AG20443 (cell line): ENCODE measurements at places on chromosomes 1 and 21.

DNA sequence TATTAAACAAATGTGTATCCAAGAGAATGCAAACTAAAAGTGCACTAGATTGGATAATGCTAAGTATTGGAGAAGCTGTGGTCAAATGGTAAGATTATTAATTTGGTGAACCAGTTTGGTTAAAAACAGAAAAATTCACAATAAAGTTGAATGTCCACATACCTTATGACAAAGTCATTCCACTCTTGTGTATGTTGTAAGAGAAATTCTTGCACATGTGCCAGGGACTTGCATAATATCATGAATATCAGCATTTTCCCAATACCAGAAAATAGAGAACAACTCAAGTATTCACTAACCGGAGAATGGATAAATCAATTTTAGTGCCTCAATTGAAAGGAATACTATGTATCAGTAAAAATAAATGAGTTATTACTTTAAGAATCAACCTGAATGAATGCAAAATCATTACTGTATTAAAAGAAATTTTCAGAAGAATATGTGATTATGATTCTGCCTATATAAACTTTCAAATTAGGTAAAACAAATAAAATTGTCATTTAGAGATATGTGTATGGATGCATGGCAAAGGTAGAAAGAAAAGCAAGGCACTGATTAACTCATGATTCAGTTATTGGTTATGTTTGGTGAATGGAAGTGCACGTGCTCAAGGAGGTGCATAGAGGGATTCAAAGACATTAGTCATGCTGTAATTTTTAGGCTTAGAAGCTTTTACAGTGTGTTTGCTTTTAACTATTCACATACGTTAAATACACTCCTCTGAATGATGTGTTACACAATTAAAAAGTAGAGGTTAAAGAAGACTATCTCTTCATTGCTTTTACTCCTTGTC, 217.4 kb upstream of the KCNK2 start:
- peak; percentile 27 for DNase-seq

GRCh38 chr1:152646656-152647055, 16.5 kb upstream of the LCE2D start:
- DNase-seq = no peak

GRCh38 chr1:167463080-167463479, 55.2 kb downstream of the CD247 start:
- no peak for DNase-seq

DNA sequence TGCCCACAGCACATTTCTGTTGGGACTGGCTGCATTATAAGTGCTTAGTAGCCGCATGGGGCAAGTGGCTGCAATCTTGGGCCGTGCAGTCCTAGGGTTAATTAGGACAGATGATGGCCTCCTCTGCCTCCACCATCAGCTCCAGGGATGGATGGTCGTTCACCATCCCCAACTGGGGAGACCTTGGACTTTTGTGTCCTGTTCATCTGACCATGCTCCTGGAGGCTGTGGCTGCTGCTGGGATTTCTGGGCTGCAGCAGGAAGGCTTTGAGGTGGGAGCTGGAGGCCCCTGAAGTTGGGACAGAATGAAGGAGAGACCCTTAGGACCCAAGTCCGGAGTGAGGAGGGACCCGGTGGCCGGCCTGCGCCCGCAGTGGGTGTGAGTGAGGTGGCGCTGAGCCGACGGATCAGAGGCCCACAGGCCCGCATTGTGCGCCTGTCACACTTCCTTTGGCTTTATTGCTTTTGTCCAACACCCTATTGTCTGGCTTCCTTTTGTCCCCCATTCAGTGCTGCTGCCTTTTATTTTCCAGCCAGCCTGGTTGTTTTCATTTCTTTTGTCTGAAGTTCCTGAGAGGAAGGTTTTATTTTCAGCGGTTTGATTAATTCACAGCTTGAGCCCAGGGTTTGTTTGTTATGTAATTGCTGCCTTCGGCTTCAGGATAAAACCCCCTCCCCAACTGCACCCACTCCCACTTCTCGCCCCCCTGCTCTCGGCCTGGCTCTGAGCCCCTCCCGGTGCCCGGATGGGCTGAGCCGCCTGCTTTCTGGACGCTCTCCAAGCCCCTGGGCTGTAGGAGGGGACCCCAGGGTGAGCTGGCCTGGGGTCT, 35.6 kb downstream of the SOX13 start:
- DNase-seq = no peak

DNA sequence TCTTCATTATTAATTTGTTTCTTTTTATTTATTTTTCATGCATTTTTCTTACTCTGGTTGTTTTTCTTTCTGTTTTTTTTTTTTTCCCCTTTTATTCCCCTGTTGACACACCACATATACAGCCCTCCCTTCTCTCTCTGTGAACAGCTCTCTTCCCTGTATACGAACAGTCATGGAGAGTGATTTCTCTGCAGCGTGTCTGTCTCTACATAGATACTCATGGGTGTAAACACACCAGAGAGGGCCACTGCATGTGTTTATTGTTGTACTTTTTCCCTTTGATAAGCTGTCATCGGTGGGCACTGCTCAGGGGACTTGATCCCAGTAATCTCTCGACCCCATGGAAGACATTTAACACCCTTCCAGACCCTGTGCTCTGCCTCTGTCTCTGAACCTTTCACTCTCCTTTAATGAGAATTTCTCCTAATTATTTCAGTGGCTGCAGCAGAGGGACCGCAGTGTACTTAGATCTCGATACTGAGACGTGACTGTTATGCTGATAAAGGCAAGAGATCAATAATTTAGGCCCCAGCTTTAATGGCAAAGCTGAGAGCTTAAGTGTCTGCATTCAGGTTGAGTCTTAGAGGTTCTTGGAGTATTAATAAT, 113.1 kb downstream of the PBX1 start:
- no peak for DNase-seq

- peak; percentile 54 for DNase-seq
These were observed 3.8 kb upstream of the TINAGL1 start for GRCh38 chr1:31572323-31573104.

GRCh38 chr21:39444421-39445180, 977 bp downstream of the LCA5L start:
- peak; percentile 66 for DNase-seq

DNA sequence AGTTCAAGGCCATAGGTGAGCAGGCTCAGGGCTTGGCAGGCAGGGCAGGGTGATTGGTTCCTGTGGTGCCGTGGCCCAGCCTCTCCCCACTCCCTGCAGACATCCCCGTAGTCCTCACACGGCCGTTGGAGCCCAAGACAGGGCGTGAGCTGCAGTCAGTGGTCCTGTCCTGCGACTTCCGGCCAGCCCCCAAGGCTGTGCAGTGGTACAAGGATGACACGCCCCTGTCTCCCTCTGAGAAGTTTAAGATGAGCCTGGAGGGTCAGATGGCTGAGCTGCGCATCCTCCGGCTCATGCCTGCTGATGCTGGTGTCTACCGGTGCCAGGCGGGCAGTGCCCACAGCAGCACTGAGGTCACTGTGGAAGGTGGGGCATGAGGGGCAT, 71.9 kb downstream of the OBSCN start:
- no peak for DNase-seq

- no peak for DNase-seq
These were observed 60.6 kb upstream of the AKT3 start for GRCh38 chr1:243910607-243911006.

DNA sequence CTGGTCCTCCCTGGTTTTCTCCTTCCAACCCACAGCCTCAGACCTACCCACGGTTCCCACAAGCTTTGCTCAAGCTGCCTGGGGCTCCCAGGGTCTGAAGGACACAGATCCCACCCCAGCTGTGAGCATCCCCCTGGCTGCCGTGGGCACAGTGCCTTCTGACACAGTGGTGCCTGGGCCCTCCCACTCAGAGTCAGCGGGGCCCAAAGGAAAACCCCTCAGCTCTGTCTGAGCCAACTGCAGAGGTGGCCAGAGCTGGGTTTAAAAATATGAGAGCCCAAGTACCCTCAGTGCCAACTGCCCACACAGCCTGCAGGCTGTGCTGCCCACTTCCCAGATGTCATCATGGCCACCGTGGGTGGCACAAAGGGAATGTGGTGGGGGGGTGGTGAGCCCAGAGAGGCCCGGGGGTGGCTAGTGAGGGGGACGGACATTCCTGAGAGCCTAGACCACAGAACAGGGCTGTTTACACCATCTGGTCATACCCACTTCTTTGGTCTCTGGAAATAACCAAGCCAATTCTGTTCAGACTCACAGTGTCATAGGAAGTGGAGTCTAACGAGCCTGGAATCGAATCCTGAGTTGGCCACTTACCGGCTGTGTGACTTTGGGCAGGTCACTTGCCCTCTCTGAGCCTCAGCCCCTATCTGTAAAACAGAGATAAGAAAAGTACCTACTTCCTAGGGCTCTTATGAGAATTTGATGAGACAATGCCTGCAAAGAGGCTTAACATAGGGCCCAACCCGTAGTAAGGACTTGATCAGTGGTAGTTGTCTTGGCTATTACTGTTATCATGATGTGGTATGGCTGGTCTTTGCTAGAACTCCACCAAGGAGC, 85.5 kb downstream of the CAMK2N1 start:
- no peak for DNase-seq

DNA sequence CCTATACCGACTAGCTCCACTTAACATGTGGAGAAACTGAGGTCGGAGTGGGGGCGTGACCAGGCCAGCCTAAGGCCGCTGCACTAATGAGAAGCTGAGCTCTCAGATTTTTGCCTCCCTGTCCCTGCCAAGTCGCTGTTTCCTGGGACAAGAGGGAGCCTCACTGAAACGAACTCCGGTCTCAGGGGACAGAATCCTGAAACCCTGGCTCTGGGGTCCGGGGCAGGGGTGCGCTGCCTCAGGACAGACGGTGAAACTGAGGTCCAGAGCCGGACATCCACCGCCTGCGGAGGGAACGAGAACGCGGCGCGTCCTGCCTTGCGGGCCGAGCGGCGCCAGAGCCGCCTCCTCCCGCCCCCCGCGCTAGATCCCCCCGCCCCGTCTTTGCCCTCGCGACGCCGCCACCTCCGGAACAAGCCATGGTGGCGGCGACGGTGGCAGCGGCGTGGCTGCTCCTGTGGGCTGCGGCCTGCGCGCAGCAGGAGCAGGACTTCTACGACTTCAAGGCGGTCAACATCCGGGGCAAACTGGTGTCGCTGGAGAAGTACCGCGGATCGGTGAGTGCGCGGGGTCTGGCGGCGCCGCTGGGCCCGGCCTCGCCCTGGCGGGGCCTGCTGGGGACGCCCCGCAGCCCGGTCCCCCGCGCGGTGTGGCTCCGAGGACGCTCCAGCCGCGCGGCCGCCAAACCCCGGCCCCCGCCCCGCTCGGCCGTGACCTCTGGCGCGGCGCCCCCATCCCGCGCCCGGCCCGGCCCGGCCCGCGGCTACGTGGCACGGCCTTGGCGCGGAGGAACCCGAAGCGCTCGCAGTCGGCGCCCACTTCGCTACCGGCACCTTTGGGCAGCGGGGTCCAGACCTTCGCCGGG, at the start of gene GPX7:
Gene GPX7, plus strand, starts transcription at position 381 of the 865 bp plus-strand sequence. Its CDS starts 39 bp downstream, at position 420.
- peak; percentile 79 for DNase-seq

DNA sequence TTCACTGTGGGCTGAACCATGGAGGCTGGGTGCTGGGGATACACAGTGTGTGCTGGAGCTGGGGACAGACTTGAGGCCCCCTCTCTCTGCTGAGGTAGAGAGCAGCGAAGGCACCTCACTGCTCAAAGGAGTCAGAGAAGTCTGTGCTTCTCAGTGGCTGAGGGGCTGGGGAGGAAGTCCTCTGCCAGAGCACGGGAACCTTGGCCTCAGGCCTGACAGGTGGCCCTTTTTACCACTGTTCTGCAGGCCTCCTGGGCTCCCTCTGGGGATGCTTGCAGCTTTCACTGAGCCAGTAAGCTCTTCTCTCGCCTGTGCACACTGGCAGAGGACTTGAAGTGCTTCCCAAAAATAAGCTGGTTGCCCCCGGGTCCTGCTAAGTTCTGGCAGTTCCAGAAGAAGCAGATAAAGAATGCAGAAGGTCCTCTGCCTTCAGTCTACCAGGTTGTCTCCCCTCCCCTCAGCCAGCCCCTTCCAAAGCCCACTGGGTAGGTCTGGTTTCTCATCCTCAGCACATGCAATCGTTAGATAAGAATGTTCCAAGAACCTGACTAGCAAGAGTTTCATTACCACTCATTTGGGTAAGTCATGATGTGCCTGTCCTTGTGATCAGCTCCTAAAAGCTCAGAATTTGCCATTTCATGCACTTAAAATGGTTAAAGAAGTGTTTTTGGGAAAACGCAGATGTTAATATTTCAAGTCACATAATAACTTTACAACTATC, 53.9 kb downstream of the TENT5C start:
- DNase-seq = no peak
